Pancreas (tissue), 10 donors: ENCODE measurements at places on chromosomes 2 and 18. TPM values are rescaled to one million over a fixed set of nuclear protein-coding genes. Genes with fewer than 3 reads are reported as not detected.

DNA sequence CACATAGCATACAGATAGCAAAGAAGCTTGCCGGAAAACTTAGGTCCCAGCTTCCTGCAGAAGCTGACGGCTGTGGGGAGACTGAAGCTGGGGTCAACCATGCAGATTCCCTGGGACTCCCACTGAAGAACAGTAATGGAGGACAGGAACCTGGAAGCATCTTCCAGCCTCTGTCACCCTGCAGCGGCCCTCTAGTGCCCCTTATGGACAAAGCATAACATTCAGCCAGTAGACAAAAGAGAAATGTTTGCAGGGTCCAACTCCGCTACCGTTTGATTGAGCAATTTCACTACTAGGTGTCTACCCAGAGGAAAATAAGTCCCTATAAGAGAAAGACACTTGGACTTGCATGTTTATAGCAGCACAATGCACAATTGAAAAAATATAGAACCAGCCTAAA is 460.6 kb downstream of the CNTNAP5 start:
- H3K4me1 ChIP-seq, result no peaks in the 10 kb centered on the region
- no peak overlapping the region for H3K4me3 ChIP-seq
- H3K27ac ChIP-seq, result no peak overlapping the region
- H3K36me3 ChIP-seq, result no peaks in the 10 kb centered on the region
- no peaks in the 10 kb centered on the region for H3K27me3 ChIP-seq

DNA sequence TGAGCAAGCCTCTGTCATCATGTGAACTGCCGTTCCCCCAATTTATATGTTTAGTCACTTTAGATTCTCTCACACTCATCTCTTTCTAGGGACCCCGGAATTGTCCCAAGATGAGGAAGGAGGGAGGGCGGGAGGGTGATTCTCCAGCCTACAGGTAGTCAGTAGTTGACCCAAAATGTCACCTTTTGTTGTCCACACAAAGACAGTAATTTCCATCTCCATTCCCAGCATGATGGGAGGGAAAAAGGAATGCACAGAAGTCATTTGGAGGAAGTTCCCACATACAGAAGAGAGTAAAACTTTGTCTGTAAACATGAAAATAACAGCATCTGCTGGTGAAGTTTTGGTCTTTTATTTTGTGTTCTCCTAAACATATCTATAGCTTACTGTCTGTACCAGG is 222.9 kb downstream of the KLHL29 start:
- no peaks in the 10 kb centered on the region for H3K27me3 ChIP-seq
- H3K4me1 ChIP-seq, result no peaks in the 10 kb centered on the region
- H3K27ac ChIP-seq, result no peak overlapping the region
- DNase-seq, result no peak
- H3K4me3 ChIP-seq, result no peak overlapping the region

- H3K4me1 ChIP-seq, result no peaks in the 10 kb centered on the region
- no peak overlapping the region for H3K27ac ChIP-seq
- no peaks in the 10 kb centered on the region for H3K27me3 ChIP-seq
- H3K4me3 ChIP-seq, result no peak overlapping the region
- H3K36me3 ChIP-seq, result no peaks in the 10 kb centered on the region
- DNase-seq, result no peak
Measured at GRCh38 chr2:225022188-225022587, 20.1 kb downstream of the DOCK10 start.

- no peak overlapping the region for H3K4me3 ChIP-seq
- H3K27me3 ChIP-seq, result no peaks in the 10 kb centered on the region
- no peak for DNase-seq
Measured at GRCh38 chr2:10406016-10406415, 42.1 kb downstream of the ODC1 start.

DNA sequence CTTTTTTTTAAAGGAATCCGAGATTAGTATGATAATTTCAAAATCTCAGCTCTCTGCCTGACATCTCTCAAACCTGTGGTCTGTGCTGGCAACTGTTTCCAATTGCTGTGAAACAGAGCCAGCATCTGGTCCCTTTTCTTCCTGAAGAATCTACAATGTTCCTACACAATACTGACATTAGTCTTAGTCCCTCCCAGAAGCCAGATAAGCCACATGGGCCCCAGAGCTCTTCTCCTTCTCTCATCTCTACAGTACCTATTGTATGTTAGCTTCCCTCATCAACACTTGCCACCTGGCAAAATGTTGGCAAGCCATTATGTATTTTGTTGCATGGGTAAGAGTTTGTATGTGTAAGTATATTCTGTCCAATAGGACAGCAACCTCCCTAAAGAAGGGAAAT is 62.9 kb upstream of the CDKL4 start:
- H3K27ac ChIP-seq, result no peak overlapping the region
- H3K27me3 ChIP-seq, result no peaks in the 10 kb centered on the region
- DNase-seq, result no peak
- no peaks in the 10 kb centered on the region for H3K4me1 ChIP-seq
- no peaks in the 10 kb centered on the region for H3K36me3 ChIP-seq
- H3K4me3 ChIP-seq, result no peak overlapping the region

IL1R2 gene
- 1.2 TPM for total RNA-seq

- H3K4me1 ChIP-seq, result no peaks in the 10 kb centered on the region
- H3K36me3 ChIP-seq, result no peaks in the 10 kb centered on the region
- no peak overlapping the region for H3K27ac ChIP-seq
- H3K4me3 ChIP-seq, result no peak overlapping the region
Measured at GRCh38 chr2:111706481-111707001, 177.5 kb downstream of the ANAPC1 start.

- H3K4me1 ChIP-seq, result peaks cover 21% of the 10 kb centered on the region
- no peaks in the 10 kb centered on the region for H3K27me3 ChIP-seq
- H3K4me3 ChIP-seq, result no peak overlapping the region
Measured at GRCh38 chr2:238304116-238304515, 15.7 kb upstream of the PER2 start.

DNAH7 gene
- 7.0 TPM for total RNA-seq

DNA sequence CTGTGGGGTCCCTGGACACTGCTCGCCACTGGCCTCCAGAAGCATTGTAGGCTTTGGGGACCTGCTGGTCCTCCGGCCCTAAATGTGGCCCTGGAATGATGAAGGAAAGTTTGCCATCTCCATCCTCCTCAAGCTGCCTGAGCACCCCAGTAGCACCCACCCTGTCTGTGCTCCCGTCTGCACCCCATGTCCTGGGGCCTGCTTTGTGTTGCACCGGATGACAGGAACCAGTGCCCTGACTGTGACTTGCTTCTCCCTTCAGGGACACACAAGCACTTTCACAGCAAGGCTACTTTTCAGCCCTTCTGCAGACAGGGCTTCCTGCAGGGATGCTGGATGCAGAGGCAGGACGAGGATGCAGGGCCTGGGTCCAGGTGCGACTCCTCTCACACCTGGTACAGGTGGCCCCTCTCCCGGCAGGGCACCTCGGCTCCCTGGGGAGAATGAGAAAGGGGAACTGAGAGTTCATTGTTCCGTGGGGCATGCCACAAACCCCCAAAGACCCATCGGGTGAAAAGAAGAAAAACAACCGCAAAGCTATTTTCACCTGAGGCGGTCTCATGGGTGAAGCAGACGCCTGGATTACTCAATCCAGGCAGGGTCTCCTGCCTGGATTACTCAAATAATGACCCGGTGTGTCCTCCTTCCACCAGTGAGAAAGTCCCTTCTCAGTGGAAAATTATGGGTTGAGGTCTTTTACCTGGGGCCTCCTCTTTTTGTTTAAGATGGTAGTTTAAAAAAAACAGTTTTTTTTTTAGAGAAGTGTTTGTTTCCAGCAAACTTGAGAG is 74.9 kb downstream of the LONRF2 start:
- DNase-seq, result no peak
- H3K4me3 ChIP-seq, result no peak overlapping the region
- H3K27me3 ChIP-seq, result no peaks in the 10 kb centered on the region
- H3K27ac ChIP-seq, result no peak overlapping the region

DNA sequence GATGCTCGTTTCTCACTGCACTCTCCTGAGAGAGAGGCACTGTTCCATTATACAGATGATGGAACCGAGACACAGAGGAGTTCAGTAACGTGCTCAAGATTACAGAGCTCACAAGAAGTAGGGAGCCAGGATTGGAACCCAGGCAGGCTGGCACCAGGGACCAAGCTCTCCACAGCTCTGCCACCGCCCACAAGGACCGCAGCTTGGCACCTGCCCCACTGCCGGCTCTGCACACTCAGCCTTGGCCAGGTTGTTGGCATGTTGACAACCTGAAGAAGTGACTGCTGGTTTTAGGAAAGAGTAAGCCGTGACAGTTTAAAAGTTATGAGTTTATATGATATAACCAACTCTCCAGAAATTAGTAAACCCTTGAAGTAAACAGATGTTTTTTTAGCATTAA is 48.0 kb upstream of the ITM2C start:
- peaks cover 15% of the 10 kb centered on the region for H3K36me3 ChIP-seq
- no peak overlapping the region for H3K27ac ChIP-seq
- H3K4me1 ChIP-seq, result no peaks in the 10 kb centered on the region
- peak; percentile 82 for DNase-seq
- no peaks in the 10 kb centered on the region for H3K27me3 ChIP-seq

MC4R gene
- total RNA-seq, result not detected

GRCh38 chr2:100054426-100054825 is 88.0 kb downstream of the AFF3 start:
- no peak overlapping the region for H3K4me3 ChIP-seq
- H3K4me1 ChIP-seq, result no peaks in the 10 kb centered on the region
- H3K27ac ChIP-seq, result no peak overlapping the region
- no peaks in the 10 kb centered on the region for H3K36me3 ChIP-seq

DNA sequence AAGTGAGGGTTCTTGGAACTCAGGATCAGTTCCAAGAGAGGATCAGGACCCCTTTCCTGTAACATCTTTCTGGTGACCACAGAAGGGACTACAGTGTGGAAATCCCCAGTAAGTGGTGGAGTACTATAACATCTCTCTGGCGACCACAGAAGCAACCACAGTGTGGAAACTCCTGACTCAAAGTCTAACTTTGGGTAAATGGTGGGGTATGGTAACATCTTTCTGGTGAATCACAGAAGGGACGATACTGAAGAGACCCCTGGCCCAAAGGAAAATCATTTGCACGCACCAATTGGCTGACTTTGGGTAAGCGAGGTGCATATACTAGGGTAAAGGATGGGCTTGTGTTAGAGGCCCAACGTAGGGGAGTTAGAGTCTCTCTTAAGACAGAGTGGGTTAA is 56.3 kb upstream of the GULP1 start:
- DNase-seq, result no peak
- H3K4me3 ChIP-seq, result no peak overlapping the region
- no peaks in the 10 kb centered on the region for H3K36me3 ChIP-seq
- no peak overlapping the region for H3K27ac ChIP-seq

DNA sequence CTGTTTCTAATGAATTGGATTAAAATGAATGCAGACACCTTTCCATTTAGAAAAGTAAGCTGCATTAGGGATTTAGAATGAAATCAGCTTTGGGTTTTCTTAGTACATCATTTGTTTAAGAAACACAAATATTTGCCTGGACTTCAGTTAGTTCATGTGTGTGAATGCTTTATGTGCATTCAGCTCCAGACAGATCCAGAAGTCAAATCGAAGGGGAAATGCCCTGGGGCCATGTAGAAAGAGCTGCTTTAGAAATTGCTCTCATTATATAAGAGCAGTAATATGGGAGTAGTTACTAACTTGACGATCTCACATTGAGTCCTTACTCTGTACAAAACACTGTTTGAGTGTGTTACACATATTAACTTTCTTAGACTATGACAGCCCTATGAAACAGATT is 88.0 kb upstream of the TTC39C start:
- no peaks in the 10 kb centered on the region for H3K27me3 ChIP-seq
- DNase-seq, result no peak
- no peak overlapping the region for H3K27ac ChIP-seq
- H3K4me3 ChIP-seq, result no peak overlapping the region

- H3K4me1 ChIP-seq, result no peaks in the 10 kb centered on the region
- no peaks in the 10 kb centered on the region for H3K36me3 ChIP-seq
- DNase-seq, result peak; percentile 27
- no peak overlapping the region for H3K27ac ChIP-seq
- no peaks in the 10 kb centered on the region for H3K27me3 ChIP-seq
Measured at GRCh38 chr2:73896362-73897239, 3.8 kb downstream of the ACTG2 start.

- no peak overlapping the region for H3K4me3 ChIP-seq
- H3K4me1 ChIP-seq, result no peaks in the 10 kb centered on the region
- DNase-seq, result no peak
- H3K36me3 ChIP-seq, result no peaks in the 10 kb centered on the region
Measured at GRCh38 chr2:143354050-143354750, 225.0 kb downstream of the ARHGAP15 start.

- no peak overlapping the region for H3K27ac ChIP-seq
- H3K27me3 ChIP-seq, result no peaks in the 10 kb centered on the region
- no peaks in the 10 kb centered on the region for H3K36me3 ChIP-seq
- H3K4me1 ChIP-seq, result no peaks in the 10 kb centered on the region
- no peak overlapping the region for H3K4me3 ChIP-seq
Measured at GRCh38 chr2:3162442-3163077, 215.1 kb downstream of the EIPR1 start.

DNA sequence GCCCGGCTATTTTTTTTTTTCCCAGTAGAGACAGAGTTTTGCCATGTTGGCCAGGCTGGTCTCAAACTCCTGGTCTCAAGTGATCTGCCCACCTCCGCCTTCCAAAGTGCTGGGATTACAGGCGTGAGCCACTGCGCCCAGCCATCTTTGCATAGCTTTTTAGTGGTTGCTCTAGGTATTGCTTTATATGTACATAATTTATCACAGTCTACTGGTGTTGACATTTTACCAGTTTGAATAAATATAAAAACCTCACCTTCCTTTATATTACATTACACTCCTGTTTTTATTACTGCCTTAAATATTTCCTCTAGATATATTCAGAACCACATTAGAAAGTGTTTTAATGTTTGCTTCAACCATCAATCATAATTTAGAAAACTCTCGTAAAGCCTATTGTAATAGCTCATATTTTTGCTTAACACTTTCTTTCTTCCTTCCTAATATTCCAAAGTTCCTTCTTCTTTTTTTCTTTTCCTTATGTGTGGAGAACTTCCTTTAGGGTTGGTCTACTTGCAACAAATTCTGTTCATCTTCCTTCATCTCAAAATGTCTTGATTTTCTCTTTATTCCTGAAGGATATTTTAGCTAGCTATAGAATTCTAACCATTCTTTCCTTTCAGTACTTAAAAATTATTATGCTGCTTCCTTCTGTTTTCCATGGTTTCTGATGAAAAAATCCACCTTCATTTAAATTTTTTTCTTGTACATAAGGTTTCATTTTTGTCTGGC is 82.2 kb upstream of the DAPL1 start:
- H3K4me1 ChIP-seq, result no peaks in the 10 kb centered on the region
- no peaks in the 10 kb centered on the region for H3K27me3 ChIP-seq
- no peak overlapping the region for H3K4me3 ChIP-seq

- no peak overlapping the region for H3K4me3 ChIP-seq
- H3K27ac ChIP-seq, result no peak overlapping the region
- H3K4me1 ChIP-seq, result peaks cover 9% of the 10 kb centered on the region
- no peaks in the 10 kb centered on the region for H3K27me3 ChIP-seq
- H3K36me3 ChIP-seq, result no peaks in the 10 kb centered on the region
Measured at GRCh38 chr2:240554767-240555493, 2.9 kb downstream of the ANKMY1 start.

DNA sequence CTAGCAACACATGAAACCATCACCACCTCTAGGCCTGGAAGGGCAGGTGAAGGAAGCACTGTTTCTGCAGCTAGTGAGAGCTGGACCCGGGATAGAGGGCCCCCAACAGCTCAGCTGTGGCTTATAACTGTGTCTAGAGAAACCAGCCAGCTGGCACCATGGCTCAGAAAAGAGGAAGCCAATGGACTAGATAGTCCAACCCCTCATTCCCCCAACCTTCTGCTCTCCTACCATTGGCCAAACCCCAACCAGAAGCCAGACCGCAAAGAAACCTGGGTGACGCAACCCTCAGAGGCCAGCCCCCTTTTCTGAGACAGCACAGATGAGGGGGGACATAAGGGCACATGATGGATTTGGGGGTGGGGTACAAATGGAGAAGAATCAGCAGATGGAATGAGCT is 24.3 kb downstream of the SMYD1 start:
- no peak overlapping the region for H3K4me3 ChIP-seq
- no peak overlapping the region for H3K27ac ChIP-seq
- no peaks in the 10 kb centered on the region for H3K36me3 ChIP-seq
- H3K4me1 ChIP-seq, result no peaks in the 10 kb centered on the region
